ENCODE measurements at places on chromosomes 3 and 15.

- DNase-seq: no peak
Observed at GRCh38 chr3:144162042-144162441, 190.4 kb downstream of the DIPK2A start.

- no peak for DNase-seq
Observed at GRCh38 chr15:83753872-83754493, 100.1 kb downstream of the ADAMTSL3 start.

- no peak for DNase-seq
Observed at GRCh38 chr15:55993804-55994560, 570 bp upstream of the NEDD4 start.

DNA sequence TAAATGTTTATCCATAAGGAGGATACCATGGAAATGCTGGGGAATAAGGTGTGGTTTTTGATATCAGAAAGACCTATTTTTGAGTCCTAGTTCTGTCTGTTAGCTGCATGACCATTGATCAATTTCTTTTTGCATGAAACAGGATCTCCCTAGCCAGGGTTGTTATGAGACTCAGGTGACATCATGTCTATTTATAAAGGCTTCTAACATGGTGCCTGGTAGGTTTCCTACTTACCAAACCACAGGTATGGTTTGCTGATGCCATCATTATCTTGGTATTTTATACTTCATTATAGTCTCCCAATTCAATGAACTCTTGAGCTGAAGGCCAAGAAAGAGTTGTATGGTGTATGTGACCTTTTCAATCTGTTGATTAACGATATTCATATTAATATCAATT is 144.0 kb downstream of the CLSTN2 start:
- DNase-seq: no peak

DNA sequence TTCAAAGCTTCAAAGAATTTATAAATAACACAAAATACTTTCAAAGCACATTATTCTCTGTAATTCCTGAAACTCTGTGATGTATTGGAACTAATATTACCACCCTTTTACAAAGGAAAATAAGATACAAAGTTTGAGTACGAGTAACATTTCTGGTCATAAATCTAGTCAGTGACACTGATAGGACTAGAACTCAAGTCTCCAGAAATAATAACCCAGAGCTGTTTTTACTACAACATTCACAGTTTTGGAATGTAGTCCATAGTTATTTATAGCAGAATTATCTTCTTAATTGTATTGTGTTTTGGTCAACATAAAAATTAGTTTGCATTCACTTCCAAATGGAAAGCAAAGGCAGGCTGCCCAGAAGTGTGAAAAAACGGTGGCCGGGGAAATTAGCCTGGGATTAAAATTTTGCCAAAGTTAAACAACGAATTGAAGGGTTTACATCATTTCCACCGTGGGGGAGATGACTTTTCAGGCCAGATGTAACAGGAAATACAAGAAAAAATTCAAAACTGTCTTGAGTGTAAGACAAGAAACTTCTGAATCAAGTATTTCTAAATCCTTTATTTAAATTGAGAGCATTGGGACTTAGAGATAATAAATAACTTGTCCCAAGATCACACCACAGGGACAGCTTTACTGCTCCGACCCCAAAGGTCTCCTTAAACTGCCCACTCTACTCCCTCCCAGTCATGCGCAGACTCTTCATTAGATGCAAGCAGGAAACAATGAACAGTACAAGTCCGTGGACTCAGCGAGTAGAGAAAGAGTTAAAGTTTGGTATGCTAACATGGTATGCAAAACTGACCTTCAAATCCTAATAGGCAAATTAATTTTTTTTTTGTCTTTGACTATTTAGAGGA is 74.3 kb upstream of the VGLL4 start:
- no peak for DNase-seq

DNA sequence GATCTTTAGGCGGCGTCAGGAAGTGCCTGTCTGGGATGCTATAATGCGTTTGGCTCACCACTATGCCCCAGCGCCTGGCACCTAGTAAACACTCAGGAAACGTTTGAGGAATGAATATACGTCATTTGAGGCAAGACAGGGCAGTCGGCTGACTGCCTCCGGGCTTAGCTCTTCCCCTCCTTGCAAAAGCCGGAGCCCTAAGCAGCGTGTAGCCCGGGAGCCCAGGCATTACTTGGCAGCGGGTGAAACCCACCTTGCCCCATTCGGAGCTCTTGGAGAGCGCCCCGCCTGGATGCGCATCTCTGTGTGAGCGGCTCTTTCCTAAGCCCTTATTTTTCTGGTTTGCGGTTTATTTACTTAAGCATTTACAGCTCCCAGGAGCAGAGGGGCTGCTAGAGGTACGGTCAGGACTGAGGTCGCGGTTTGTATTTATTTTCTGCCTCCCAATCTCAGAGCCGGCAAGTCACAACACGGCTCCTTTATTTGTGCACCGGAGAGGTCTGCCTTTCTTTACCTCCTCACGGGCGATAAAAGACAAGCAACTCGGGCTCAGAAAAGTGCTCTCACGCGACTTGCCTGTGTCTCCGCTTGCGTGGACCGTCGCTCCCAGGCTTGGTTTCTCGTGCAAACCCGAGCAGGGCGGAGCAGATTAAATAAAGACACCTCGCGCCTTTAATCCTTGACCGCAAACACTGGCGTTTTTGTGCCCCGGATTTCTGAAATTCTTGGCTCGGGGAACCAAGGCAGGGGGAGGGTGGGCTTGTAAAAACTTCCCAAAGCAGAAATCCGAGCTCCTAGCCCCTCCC is 737 bp upstream of the ITPR1 start:
- DNase-seq: peak; percentile 53

GRCh38 chr3:186896875-186897274 is 33.5 kb upstream of the ST6GAL1 start:
- DNase-seq: no peak

Measured in liver (tissue), 10 donors.